Smooth muscle cell of the umbilical artery (primary cell): ENCODE measurements at places on chromosomes 12 and 14. TPM values are rescaled to one million over a fixed set of nuclear protein-coding genes. Genes with fewer than 3 reads are reported as not detected.

RILPL2 gene
- total RNA-seq = 2.1 and 2.2 TPM in 2 replicates

MYH7 gene
- total RNA-seq = not detected in 2 replicates

CIROP gene
- total RNA-seq = not detected in 2 replicates

PLEKHG7 gene
- not detected in 2 replicates for total RNA-seq

SLC5A8 gene
- not detected in 2 replicates for total RNA-seq

DNAJC22 gene
- 0.83 and 1.2 TPM in 2 replicates for total RNA-seq

ZFHX2 gene
- total RNA-seq = 0.30 and 0.97 TPM in 2 replicates
